ENCODE measurements at places on chromosomes 3 and 15.

- DNase-seq: no peak
These were observed 9.1 kb downstream of the FES start for GRCh38 chr15:90893175-90894090.

DNA sequence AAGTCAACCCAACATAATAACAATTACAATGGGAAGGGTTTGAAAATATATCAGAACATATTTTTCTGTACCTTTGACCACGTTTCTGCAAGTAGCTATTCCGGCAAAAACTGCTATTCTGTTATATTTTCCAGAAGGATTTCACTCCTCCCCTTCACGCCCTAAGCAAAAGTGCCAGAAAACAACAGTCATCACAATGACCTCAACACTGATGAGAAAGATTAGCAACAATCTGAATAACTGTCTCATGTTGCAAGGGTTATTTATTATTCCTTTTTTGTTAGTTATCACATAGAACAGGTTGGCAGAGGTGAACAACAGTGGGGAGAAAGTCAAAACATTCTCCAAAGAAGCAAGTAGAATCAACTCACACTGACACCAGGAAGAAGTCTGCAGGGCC, 269.4 kb upstream of the ARRDC4 start:
- no peak for DNase-seq

DNA sequence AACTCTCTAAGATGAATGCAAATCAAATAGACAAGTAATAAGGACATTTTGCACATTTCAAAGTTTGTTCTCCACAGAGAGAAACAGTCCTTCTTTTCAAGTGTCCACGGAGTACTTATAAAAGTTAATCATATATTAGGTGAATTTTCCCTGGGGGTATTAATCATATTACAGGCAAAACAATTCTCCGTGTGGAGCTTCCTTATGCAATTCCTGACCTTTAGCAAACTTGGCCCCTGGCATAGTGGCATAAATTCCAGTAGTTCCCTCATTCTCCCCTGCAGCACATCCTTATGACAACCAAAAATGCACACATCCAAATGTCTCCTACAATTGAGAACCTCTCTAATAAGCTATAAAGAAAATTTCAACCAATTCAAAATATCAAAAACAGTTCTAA, 34.4 kb downstream of the FSIP1 start:
- no peak for DNase-seq

- peak; percentile 37 for DNase-seq
These were observed 2.2 kb downstream of the ICE2 start for GRCh38 chr15:60476713-60477112.

- no peak for DNase-seq
These were observed 43.3 kb downstream of the PLOD2 start for GRCh38 chr3:146117406-146118285.

DNA sequence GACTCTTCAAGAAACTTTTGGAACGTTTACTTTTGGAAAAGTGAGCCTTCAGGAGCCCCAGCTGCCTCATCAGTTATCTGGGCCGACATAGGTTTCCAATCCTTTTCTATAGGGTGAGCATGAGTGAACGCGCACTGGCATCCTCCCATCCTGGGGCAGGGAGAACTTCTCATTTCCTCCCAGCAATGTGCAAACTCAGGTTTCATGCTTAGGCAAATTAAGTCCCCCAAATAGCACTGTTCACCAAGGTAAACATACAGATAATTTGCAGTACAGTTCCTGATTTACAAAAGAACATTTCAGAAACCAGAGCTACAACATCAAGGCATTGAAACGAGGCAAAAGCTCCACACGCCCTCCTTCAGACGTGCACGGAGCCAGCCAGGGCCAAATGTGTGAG, 333.5 kb upstream of the NR2E3 start:
- DNase-seq: no peak

DNA sequence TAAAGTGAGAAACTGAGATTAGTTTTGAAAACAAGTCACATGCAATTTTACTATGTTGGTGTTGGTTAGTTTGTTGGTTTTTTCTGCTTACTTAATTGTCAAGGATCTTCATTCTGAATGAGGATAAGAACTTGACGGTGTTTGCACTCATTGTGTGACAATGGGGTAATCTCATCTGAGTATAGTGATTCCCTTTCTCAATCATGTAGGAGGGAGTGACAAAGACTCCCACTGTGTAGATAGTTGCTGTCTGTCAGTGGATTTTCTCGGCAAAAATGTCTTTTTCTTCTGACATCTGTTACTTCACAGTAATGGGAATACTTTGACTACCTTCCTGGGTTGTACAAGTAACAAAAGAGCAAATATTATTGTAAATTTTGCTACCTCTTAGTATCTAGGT, 23.5 kb downstream of the KCNH8 start:
- DNase-seq: no peak

- no peak for DNase-seq
These were observed 154.7 kb upstream of the GOLIM4 start for GRCh38 chr3:168250415-168250861.

GRCh38 chr3:45612138-45612537, 17.6 kb downstream of the LIMD1 start:
- DNase-seq: no peak

DNA sequence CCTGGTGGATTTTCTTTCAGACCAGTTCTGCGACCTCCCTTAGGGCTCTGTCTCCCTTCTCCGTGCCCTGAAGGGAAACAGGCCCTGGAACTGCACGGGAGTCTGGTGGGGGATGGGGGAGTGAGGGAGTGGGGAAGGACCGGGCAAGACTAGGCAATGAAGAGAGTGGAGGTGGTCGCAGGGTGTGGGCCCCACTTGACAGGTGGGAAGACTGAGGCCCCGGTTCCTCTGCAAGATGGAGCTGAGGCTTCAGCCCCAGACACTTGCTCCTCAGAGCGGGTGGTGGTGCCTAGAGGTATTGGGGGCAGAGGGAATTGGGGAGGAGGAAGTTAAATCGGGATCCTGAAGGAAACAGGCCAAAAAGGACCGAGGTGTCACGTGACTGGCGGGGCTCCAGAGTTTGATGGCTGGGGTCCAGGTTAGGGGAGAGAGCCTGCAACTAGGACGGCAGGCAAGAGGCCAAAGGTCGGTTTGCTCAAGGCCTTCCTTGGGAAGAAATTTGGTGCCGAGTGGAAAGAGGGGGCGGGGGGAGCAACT, 597 bp upstream of the CAMK1 start:
- DNase-seq: no peak

DNA sequence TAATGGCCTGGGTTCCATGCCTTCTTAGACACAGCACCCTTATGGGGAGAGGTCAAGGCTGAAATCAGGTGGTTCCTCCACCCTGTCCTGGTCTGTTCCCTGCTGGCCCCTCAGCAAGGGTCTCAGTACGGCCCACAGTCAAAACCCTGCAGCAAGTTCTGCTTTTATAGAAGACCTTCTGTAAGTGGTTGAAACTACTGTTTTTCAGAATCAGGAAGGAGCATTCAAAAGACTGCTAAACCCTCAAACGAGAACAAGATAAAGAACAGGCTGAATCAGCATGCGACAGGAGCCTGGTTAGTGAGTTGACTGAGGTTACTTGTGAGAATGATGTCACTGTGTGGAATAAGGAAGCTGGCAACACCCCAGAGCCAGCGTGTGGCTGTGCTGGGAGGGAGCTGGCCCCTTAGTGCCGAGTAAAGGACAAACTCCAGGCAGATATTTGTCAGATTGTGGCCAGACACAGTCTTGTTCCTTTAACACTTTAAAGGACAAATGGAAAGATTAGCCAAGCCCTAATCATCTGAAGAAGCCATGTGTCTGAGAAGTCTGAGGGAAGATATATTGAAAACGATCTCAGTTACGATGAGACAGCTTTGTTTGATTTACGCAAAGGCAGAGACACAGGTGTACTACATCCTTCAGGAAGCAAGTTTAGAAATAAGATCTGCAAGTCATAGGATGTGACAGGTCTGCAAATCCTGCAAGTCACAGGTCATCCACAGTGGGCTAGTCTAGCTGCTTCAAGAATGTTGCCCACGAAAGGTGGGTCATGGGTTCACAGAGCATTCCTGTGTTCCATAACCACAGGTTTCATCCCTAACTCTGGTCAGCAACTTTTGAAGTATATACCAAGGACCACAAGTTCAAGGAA, 54.0 kb downstream of the B3GNT5 start:
- peak; percentile 54 for DNase-seq

- DNase-seq: no peak
These were observed 8.0 kb upstream of the PXK start for GRCh38 chr3:58324391-58325390.

GRCh38 chr3:143428294-143428693, 308.7 kb downstream of the CHST2 start:
- DNase-seq: peak; percentile 32

- DNase-seq: no peak
These were observed 3.1 kb downstream of the FOXL2NB start for GRCh38 chr3:138950006-138950644.

- no peak for DNase-seq
These were observed 48.0 kb upstream of the C15orf61 start for GRCh38 chr15:67472957-67473356.

GRCh38 chr3:44237161-44237560, 4.5 kb upstream of the TOPAZ1 start:
- no peak for DNase-seq

GRCh38 chr3:102169915-102170479, 264.8 kb upstream of the ZPLD1 start:
- DNase-seq: no peak
